ENCODE measurements at places on chromosomes 12 and 14.
A peak's percentile ranks its signal among the peaks of the same experiment; 100 is the strongest.

DNA sequence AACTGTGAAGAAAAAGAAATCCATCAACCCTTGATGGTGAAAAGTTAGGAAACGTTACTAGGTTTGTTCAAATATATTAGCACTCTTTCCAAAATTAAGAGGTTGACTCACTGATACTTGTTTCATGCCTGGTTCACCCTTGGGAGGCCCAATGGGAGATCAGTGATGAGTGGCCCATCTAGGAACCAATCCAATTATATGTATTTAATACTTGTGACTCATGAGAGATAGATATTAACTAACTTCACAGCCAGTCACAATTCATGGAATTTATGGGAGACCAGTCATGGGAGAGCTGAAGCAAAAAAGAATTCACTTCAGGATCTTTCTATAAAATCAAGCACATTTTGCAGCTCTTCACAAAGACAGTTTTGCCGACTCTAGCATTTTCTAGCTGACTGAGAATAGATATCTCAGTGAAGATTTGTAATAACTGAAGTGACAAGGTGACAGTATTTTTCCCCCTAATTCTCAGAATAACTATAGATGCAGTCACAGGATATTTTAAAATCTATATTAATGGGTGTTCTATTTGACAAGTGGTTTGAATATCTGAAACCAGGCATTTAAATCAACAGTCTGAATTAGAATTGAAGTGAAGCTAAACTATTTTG is 230.2 kb downstream of the EPS8 start:
- DNase-seq, result no peak

GRCh38 chr12:51951843-51952722 is 584 bp downstream of the ACVR1B start:
- DNase-seq, result no peak

DNA sequence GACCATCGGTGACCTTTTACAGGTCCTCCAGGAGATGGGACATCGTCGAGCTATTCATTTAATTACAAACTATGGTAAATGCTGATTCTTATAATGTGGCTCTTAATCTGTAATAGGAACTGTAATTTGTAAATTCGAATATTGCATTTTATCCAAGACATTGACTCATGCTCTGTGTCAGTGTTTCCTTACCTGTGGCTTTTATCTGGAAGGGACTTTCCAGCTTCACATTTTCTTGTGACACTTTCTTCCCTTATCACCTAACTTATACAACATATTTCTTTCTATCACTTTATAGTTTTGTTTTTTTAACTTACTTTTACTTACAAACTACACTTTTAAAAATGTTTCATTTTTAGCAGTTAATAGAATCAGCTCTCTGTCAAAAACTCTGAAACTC is 14.8 kb downstream of the IRAK3 start:
- DNase-seq, result no peak

DNA sequence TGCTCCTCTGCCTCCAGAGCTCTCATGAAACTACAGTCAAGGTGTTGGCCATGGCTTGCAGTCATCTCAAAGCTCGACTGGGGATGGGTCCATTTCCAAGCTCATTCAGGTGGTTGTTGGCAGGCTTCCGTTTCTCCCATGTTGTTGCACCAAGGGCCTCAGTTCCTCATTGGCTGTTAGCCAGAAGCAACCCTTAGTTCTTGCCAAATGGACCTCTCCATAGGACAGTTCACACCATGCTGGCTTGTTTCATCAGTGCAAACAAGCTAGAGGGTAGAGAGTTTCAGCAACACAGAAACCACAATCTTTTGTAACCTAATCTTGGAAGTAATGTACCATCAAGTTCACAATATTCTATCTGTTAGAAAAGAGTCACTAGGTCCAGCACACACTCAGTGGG is 22.7 kb upstream of the PPM1A start:
- DNase-seq, result no peak

DNA sequence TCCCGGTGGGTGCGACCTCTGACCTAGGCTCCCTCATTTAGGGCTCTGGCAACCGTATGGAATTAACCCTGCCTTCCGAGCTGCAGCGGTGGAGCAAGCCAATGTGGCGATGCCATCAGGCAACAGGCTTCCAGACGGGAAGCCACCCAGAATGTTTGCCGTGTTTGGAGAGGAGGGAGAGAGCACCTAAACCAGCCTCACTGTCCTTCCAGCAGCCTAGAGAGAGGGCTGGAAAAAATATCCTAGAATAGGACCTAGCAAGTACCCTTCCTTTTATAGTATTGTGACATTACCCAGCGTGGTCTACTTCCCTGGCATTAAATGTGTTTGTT is 287 bp upstream of the SLC2A13 start:
- no peak for DNase-seq

DNA sequence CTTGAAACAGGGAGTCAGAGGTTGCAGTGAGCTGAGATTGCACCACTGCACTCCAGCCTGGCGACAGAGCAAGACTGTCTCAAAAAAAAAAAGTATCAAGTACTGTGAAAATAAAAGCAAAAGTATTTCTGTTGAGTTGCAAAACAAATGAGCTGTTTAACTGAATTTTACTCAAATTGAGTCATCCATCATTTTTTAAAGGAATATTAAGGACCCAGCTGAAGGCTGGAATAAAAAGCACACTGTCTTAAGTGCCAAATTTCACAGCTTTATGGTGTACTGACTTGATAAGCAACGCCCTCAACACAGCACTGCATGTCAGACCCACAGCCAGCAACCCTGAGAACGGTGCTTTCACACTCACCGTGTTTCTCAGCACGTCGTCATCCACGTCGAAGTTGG is 57.9 kb downstream of the AMN start:
- DNase-seq, result no peak

DNA sequence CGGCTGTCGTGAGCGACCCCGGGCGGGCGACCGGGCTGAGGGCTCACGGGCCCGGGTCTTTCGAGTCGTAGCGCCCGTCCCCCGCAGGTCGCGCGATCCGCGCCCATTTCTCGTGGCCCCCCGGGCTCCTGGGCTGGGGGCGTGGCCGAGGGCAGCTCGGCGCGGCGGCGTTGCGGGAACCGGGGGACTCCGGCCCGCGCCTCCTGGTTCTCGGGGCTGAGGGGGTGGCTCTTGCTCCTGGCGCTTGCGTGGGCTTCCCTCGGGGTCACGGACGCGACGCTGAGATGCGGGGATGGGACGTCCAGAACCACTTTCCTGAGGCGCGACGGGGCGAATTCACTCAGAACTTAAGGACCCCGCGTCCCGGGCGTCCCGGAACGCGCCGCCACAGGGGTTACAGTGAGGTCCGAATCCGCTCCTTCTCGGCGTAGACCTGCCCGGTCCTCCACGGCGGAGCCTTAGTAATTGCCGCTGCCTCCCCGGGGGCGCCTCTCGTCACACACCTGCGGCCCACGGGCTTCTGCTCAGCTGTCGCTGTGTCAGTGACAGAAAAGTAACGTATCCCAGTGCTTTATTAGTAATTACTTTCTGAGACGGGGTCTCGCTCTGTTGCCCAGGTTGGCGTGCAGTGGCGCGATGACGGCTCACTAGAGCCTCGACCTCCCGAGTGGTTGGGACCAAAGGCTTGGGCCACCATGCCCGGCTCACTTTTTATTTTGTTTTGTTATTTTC is 606 bp downstream of the EP400 start:
- peak; percentile 60 for DNase-seq

GRCh38 chr12:92597997-92598396 is 104.8 kb upstream of the PLEKHG7 start:
- no peak for DNase-seq

DNA sequence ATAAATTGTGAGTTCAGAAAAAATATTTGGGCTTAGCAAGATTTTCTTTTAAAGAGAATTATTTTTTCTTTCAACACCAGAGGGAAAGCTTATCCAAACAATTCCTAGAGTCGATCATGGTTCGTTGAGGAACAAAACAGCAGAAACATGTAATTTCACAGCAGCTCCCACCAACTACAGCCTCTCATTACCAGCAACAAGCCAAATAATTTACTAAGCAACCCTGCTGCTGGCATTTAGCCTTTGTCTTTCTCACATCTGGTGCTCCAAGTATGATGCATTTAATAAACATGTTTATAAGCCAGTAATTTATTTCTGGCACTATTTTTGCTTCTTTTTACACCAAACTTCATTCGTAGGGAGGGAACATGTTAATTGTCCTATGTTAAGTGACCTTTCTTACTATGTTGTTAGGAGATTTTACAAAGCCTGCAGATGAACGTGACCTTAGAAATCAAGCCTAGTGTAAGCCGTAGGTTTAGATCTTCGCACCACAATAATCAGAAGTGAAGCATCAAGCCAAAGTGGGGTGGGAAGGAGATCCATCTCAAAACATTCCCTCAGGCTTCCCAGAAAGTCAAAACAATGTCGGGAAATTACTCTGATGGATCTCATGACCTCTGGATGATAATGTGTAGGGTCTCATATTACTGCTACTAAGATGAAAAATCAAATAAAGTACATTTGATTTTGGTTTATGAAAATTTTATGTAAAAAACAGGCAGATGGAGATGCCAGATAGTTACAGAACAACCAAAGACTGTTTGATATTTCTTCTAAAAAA is 128.4 kb downstream of the RPAP3 start:
- DNase-seq, result no peak

GRCh38 chr12:58139894-58140293 is 198.5 kb downstream of the ATP23 start:
- no peak for DNase-seq

GRCh38 chr12:124875803-124876132 is 12.1 kb upstream of the SCARB1 start:
- no peak for DNase-seq

- no peak for DNase-seq
These were observed 321.6 kb downstream of the ZFP36L1 start for GRCh38 chr14:68471029-68471963.

- no peak for DNase-seq
These were observed 251.0 kb upstream of the SFSWAP start for GRCh38 chr12:131459773-131460365.

GRCh38 chr12:46547421-46548354 is 175.1 kb upstream of the SLC38A2 start:
- no peak for DNase-seq

DNA sequence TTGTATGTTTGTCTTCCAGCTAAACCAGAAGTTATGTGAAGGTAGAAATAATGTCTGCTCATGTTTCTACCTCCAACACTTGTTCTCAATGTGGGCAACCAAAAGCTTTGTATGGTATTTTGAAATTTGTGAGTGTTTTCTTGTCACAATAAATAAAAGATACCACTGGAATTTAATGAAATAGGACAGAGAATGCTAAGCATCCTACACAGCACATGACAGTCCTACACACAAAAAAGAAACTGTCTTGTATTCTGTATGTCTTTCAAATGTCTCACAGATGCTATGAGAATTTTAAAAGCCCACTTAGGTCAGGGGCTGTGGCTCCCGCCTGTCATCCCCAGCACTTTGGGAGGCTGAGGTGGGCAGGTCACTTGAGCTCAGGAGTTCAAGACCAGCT is 68.9 kb downstream of the RALGAPA1 start:
- DNase-seq, result no peak

GRCh38 chr14:103427485-103428443 is 42.5 kb downstream of the MARK3 start:
- DNase-seq, result peak; percentile 39

- no peak for DNase-seq
These were observed 19.5 kb downstream of the DICER1 start for GRCh38 chr14:95137804-95138167.

GRCh38 chr12:25020621-25021243 is 71.8 kb upstream of the BCAT1 start:
- DNase-seq, result no peak

Measured in activated T-cell treated with anti-CD3 and anti-CD28 coated beads, Interleukin-2, amount 50 U/mL, for 48 hours (primary cell).